ENCODE measurements at places on chromosomes 3 and 15.
A peak's percentile ranks its signal among the peaks of the same experiment; 100 is the strongest.

- DNase-seq: no peak
Measured at GRCh38 chr3:100023150-100023549, 91.2 kb downstream of the FILIP1L start.

DNA sequence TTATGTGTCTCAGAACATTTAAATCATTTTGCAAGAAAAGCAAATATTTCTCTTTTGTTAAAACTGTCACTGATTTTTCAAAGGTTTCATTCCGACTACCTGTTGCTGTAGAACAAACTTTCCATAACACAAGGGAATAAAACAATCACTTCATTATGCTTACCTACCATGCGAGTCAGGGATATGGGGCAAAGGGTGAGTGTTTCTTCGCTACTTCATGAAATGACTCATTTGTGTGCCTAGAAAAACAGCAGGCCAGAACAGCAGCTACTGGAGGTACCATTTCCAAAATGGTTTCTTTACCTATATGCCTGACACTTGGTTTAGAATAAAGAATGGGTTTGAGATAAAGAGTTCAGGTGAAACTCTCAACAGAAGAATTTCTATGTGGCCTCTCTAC lies 712.5 kb downstream of the PLOD2 start:
- DNase-seq: peak; percentile 21

GRCh38 chr3:13111173-13111872 lies 38.1 kb upstream of the IQSEC1 start:
- no peak for DNase-seq

DNA sequence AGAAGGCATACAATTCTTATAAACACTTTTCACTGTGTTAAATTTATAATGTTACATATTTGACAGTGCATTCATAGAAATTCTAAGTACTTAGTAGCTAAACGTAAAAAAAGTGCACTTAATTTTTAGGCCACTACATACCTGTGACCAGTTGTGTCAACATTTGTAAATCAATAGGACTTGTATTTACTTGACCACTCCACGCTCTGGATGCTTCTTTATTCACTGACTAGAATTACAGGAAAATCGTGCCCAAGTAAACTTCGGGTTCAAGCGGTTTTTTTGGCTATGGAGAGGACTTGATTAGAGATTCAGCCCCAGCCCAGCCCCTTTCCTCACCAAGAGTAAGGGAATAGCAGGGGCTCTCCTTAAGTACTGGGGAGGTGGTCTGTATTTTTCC lies 21.8 kb downstream of the WDR53 start:
- no peak for DNase-seq

GRCh38 chr15:25892126-25892525 lies 29.0 kb upstream of the ATP10A start:
- DNase-seq: no peak

DNA sequence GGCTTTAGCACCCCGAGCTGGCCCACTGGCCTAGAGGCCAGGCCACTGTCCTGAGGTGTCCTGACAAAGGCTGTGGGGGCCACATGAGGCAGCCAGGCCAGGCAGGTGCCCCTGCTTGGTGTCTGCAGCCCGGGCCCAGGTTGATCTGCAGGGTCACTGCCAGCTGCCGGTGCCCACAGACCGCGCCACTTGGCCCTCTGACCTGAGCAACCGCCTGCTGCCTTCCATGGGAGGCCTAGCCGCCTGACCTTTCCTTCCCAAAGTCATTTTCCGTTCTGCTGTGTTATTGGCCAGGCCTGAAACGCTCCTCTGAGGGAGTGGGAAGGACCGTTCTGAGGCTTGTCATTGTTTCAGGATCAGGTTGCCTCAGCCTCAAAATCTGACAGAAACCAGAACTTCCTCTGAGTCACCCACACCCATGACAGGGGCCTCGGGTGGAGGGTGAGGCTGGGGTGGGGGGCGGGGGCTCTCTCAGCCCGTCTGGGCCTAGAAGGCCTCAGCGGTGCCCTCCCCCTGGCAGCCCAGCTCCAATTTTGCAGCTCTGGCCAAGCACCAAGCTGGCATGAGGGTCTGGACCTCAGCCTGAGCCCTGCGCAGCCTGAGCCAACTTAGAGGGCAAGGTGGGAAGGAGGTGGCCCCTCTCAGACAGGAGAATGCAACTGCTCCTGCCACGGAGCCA lies 140.7 kb upstream of the MEF2A start:
- DNase-seq: no peak

Measured in HCT116 (cell line).